ENCODE measurements at places on chromosomes 5 and 9.

GRCh38 chr9:132946631-132947295 lies 2.3 kb upstream of the TSC1 start:
- no peak for DNase-seq

DNA sequence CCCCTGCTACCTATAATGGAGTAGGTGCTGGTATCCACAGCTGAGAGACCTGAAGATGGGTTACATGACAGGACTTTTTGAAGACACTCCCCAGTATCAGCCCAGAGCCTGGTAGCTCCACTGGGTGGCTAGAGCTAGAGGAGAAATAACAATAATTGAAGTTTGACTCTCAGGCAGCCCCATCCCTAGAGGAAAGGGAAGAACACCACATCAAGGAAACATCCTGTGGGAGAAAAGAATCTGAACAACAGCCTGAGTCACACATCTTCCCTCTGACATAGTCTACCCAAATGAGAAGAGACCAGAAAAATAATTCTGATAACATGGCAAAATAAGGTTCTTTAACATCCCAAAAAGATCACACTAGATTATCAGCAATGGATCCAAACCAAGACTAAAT lies 432.1 kb downstream of the CDH18 start:
- no peak for DNase-seq

DNA sequence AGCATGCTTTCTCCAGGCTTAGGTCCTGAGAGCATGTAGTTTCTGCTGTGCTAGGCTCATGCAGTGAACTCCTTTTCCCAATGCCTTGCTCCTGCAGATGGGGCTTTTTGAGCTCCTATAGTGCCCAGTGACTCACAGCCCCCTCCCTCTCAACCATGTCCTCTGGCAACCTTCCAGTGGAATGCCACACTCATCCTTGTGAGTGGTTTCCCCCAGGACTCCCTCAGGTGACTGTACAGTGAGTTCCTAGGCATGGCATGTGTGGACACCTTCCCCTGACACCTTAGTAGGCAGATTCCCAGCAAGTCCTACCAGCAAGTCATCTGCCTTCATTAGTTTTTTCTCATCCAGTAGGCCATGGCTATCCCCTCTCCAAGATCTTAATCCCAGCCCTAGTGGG lies 72.4 kb upstream of the CXCL14 start:
- no peak for DNase-seq

- no peak for DNase-seq
Observed at GRCh38 chr5:115770466-115770865, 46.0 kb downstream of the CDO1 start.

DNA sequence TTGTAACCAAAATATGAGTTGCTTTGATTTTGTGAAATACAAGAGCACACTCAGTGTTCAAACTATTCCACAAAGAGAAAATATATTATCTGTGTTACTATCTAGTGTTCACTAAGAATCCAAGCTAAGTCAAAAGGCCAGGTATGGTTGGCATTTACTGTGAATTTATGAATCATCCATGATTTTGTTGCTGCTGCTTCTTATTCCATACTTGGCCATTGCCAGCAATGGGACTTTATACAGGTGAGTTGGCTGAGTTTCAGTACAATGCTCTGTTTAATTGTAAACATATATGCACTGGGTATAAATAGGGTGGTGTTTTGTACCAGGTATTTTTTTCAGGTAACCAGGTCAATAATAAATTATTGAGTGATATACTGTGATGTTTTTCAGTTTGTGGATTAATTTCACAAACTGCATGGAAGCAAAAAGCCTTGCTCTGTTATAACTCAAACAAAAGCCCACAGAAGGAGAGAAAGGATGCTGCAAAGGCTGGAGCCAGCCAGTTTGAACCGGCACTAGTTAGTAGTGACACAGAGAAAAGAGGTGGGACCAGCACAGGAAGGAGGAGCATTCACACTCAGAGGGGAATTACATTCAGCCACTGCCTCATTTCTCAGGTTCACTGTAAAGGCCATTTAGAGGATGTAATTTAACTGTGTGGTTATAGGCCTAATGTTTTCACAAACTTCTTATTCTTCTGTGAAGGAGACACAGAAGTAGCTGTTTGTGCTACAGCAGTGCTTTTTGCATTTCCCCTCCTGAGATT lies 381.8 kb downstream of the ADGRV1 start:
- no peak for DNase-seq

DNA sequence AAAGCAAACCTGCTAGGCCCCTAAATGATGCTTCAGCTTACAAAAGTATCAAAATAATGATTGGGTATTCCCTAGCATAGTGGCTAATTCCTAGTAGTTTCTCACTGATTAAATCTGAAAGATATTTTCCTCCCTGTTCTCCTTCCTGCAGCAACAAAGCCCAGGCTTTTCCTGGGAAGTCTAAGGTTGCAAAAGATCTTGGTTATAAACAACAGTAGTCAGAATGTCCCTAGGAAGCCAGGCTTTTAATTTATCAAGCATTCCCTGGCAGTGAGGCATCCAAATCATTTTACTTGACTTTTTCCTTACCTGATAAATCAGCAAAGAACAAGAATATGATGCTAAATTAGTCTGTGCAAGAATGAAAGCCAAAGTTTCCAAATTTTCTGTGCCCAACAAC lies 272.0 kb downstream of the PDE4D start:
- no peak for DNase-seq

- no peak for DNase-seq
Observed at GRCh38 chr5:121152411-121152810, 688.3 kb downstream of the PRR16 start.

- no peak for DNase-seq
Observed at GRCh38 chr9:36164372-36164771, 4.8 kb upstream of the CCIN start.

DNA sequence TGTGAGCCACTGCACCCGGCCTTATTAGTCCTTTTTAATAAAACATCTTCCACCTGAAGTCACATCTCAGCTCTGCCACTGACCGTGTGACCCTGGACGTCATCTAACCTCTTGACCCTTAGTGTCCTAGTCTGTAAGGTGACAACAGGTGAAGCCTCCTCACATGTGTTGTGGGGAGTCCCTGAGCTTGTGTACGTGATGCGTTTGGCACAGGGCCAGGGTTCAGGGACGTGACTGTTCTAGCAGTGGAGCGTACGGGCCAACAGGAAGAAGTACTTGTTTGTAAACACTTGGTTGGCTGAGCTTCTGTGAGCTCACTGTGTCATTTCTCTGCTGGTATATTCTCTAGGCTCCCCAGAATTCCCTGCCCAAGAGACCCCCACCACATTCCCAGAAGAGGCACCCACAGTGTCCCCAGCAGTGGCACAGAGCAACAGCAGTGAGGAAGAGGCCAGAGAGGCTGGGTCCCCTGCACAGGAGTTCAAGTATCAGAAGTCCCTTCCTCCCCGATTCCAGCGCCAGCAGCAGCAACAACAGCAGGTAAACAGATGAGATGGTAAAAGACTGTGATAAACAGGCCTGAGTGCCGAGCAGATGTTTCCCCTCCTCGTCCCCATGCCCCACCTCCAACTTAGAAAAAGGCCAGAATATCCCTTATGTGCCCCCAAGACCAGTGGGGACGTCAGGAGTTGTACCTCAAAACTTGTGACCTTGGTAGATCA lies 35.3 kb upstream of the POMT1 start:
- DNase-seq, result no peak

GRCh38 chr5:147439254-147439653 lies 70.6 kb downstream of the DPYSL3 start:
- no peak for DNase-seq

GRCh38 chr9:119091074-119091473 lies 278.2 kb downstream of the BRINP1 start:
- no peak for DNase-seq

DNA sequence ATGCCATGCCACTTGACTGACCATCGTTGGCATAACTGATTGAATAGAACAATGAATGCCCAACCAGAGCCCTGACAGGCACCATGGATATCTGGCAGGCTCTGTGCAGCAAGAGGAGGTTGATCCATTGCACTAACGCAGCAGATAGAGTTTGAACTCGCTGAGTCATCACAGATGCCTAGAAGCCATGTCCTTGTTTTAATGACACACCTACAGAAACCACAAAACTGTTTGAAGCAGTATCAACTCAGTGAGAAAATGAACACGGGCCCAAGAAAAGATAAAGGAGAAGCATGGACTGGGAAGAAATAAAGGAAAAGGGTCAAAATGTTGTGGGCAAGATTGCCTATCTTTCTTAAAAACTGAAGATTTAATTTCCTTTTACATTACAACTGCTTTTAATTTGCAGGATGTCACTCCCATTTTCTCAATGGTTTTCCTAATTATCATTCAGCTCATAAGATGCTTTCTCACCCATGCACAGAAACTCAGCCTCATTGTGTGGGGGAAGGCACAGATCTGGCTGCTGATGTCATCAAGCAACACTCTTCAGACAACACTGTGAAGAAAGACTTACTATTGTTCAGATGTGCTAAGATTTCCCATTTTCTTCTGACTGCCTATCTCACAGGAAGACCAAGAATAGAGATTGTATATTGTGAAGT lies 129.0 kb downstream of the PIK3R1 start:
- DNase-seq, result no peak

GRCh38 chr5:82396871-82397514 lies 118.8 kb upstream of the RPS23 start:
- DNase-seq, result peak; percentile 91

DNA sequence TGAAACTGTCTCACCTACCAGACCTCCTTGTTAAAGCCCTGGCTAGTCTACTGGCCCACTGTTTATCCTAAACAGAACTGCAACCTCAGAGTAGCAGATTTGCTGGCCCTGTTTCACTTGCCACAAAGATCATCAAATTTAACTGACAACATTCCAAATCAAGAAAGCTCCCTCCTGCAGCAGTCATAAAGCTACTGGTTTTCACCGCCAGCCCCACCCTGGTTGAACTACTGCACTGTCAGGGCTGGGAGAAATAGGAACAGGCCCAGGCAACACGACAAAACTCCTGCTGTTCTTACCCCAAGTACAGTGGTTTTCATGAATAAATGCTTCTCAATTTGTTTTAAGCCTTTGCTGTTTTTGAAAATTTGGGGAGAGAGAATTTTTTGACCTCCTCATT lies 63.0 kb downstream of the NR6A1 start:
- DNase-seq, result no peak

GRCh38 chr5:104817127-104817526 lies 1254.5 kb upstream of the NUDT12 start:
- DNase-seq, result no peak

- DNase-seq, result no peak
Observed at GRCh38 chr5:31551878-31552277, 19.8 kb downstream of the C5orf22 start.

DNA sequence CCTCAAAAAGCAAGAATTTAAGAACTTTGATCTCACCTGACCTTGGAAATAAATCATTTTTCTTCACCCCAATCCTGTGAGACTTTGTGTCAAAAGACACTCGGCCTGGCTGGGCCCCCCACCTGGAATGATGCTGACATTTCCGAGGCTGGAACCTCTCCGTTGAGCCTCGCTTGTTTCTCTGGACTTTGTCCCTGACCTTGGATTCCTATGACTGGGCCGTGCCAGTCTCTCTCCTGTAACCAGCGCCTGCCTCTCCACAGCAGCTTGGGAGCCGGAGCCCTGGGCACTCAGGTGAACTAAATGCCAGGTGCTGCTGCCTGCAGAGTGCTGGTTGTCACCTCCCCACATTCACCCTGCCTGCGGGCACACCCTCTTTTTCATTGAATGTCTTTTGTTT lies 62.7 kb downstream of the RETREG1 start:
- DNase-seq, result no peak

Data from brain pericyte (primary cell).